Kidney (tissue), 22 donors: ENCODE measurements at places on chromosomes 3 and 15. TPM values are rescaled to one million over a fixed set of nuclear protein-coding genes. Genes with fewer than 3 reads are reported as not detected.

DNA sequence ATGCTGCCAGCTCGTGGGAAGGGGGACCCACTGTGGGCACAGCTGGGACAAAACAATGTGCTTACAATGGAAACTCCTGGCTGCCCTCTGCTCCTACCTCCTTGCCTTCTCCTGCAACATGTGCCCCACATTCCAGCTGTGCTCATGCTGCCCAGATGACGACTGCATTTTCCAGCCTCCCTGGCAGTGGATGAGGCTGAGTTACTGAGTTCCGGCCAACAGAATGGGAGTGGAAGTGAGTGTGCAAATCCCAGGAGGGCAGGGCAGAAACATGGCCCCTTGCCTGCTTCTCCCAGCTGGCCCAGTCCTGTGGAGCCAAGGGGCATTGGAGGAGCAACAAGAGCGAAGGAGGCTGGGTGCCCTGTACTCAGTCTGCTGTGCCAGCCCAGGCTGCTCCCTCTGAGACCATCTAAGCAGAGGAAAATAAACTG is 17.1 kb downstream of the KLF15 start:
- no peak for DNase-seq

ACSBG1 gene
- polyA plus RNA-seq, result 0.86 TPM

DNA sequence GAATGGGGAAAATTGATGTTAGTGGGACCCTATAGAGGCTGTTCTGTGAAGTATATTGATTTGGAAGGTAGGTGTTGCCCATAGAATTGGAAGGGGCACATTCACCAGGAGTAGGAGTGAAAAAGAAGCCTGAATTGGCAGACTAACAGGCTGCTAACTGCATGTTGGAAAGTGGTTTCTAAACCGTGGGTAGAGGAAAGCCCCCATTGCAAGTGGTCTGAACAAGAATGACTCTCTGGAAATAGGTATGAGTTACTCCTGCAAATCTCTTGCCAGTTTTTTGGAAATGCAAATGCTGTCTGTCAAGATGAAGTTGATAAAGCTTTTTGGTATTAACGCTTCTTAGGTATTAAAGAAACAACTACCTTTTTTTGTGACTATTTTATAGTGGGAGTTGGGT is 3.5 kb downstream of the UBE2E1 start:
- DNase-seq, result no peak

DNA sequence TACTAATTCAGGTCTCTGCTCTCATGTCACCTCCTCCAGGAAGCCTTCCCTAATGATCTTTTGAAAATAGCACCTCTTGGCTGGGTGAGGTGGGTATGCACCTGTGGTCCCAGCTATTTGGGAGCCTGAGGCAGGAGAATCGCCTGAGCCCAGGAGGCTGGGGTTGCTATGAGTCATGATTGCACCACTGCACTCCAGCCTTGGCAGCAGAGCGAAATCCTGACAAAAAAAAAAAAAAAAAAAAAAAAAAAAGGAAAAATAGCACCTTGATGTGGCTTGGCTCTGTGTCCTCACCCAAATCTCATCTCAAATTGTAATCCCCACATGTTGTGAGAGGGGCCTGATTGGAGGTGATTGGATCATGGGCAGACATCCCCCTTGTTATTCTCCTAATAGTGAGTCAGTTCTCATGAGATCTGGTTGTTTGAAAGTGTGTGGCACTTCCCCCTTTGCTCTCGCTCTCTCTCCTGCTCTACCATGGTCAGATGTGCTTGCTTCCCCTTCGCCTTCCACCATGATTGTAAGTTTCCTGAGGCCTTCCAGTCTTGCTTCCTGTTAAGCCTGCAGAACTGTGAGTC is 11.2 kb upstream of the RNU6-1 start:
- DNase-seq, result no peak

KCNAB1 gene
- polyA plus RNA-seq, result 1.7 TPM

GRCh38 chr3:188542196-188542595 is 388.2 kb downstream of the LPP start:
- no peak for DNase-seq

CISH gene
- 59.4 TPM for polyA plus RNA-seq

WDR53 gene
- 9.0 TPM for polyA plus RNA-seq
